ENCODE measurements at places on chromosomes 16 and 17.

GRCh38 chr17:43316522-43317142 lies 82.2 kb upstream of the ARL4D start:
- no peak for DNase-seq

GRCh38 chr16:15861996-15862395 lies 5.2 kb upstream of the MYH11 start:
- no peak for DNase-seq

DNA sequence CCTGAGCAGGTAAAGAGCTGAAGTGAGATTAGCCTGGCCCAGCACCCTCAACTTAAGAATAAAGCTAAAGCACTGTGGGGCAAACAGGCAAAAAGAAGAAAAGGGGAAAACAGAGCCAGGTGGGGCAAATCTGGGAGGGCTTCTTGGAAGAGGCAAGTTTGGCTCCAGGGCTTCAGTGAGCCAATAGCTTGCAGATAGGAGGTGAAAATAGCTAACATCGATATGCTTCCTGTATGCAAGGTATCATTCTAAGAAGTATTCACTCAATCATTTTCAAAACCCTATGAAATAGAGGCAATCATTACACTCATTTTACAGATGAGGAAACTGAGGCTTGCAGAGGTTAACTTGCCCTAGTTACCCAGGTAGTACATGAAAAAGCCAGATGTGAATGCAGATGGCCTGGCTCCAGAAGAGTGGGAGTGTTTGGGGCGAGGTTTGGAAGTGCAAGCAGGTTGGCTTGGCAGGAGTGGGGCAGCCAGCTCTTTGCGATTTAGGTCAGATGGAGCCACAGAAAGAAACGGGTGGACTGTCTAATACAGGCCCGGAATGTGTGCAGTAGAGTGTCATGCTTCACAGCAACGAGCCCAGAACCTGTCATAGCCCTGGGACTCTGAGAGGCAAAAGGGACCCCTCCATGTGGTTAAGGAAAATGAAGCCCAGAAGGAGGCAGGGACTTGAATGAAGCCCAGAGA lies 5.7 kb downstream of the WNT3 start:
- no peak for DNase-seq

DNA sequence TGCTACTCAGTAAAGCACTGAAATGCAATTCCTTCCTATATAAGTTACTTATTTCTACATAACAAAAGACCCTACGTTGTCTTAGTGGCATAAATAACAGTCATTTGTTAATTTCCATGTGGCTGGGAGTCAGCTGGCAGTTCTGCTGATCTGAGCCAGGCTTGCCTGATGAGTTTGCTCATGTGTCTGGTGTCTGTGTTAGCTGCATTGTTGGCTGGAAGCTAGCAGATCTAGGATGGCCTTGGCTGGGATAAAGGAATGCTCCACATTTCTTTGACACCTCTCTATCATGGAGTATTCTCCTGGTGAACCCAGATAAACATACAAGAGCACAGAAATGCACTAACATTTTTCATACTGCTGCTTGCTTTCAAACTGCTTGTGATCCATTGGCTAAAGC lies 264.4 kb upstream of the MON1B start:
- DNase-seq: no peak

- DNase-seq: no peak
Observed at GRCh38 chr17:2232244-2232638, 71.3 kb downstream of the SMG6 start.

GRCh38 chr16:79589601-79590102 lies 10.9 kb downstream of the MAF start:
- DNase-seq: no peak

GRCh38 chr17:6510321-6510977 lies 45.9 kb downstream of the PITPNM3 start:
- DNase-seq: no peak

GRCh38 chr17:8175795-8176196 lies 384 bp downstream of the TMEM107 start:
- no peak for DNase-seq

- DNase-seq: no peak
Observed at GRCh38 chr17:76515274-76515949, 14.2 kb upstream of the RHBDF2 start.

GRCh38 chr16:86424398-86424797 lies 85.9 kb upstream of the FOXF1 start:
- no peak for DNase-seq

DNA sequence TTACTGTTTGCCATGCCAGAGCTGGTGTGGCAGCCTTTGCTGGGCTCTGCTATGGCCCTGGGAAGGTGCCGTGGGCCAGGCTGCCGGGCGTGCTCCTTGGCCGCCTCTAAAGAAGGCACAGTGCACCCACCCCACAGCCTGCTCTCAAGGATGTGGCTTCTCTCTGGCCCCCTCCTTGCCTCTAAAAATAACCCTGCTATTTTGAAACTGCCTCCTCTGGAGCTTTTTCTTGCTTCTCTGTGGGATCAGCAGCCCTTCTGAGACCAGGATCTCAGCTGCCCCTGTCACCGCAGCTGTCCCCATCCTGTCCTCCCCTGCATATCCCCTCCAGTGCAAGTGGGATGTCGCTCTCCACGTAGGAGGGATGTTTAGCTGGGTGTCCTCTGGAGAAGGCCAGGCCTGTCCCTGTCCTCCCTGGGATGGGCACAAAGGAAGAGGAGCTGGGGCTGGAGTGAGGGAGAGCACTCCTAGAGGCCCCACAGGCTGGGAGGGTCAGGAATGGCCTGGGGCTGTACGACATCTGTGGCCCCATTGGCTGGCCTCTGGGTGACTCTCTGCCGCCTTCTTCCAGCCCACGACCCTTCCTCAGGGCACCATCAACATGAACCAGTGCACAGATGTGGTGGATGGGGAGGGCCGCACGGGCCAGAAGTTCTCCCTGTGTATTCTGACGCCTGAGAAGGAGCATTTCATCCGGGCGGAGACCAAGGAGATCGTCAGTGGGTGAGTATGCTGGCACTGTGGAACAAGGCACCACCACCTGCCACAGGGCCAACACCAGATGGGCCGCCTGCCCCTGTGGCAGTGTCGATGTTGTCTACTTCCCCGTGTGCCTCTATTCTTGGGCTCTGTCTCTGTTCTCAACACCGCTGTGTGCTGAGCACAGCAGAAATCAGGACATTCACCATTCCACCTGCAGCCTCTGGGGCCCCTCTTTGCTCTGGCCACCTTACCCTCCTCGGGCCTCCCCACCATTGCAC lies 79.7 kb downstream of the PLD6 start:
- DNase-seq: no peak

- no peak for DNase-seq
Observed at GRCh38 chr17:72734613-72735012, 357.9 kb downstream of the SLC39A11 start.

- no peak for DNase-seq
Observed at GRCh38 chr16:31413381-31413780, 14.8 kb downstream of the COX6A2 start.

DNA sequence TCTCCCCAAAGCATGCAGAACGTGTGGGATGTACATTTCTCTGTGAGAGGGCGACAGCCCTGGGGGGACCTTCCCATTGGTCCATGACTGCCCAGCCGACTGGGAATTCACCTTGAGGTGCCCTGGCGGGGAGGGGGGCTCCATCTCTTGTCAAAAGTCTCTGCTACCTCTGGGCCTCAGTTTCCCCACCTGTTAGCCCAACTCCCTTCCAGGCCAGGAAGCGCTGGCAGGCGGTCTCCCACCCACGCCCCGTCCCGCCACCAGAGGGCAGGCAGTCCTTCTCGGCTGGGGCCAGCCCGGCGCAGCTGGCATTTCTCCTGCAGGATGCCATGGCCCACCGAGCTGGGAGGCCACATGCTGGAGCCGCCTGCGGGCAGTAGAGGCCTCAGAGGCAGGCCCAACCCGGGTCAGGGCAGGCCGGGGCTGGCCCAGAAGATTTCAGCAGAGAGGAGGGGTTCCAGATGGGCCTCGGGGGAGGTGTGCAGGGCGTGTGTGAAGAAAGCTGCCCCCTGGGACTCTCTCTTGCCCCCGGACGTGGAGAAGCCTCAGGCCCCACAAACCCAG lies 16.6 kb downstream of the CD7 start:
- peak; percentile 77 for DNase-seq

DNA sequence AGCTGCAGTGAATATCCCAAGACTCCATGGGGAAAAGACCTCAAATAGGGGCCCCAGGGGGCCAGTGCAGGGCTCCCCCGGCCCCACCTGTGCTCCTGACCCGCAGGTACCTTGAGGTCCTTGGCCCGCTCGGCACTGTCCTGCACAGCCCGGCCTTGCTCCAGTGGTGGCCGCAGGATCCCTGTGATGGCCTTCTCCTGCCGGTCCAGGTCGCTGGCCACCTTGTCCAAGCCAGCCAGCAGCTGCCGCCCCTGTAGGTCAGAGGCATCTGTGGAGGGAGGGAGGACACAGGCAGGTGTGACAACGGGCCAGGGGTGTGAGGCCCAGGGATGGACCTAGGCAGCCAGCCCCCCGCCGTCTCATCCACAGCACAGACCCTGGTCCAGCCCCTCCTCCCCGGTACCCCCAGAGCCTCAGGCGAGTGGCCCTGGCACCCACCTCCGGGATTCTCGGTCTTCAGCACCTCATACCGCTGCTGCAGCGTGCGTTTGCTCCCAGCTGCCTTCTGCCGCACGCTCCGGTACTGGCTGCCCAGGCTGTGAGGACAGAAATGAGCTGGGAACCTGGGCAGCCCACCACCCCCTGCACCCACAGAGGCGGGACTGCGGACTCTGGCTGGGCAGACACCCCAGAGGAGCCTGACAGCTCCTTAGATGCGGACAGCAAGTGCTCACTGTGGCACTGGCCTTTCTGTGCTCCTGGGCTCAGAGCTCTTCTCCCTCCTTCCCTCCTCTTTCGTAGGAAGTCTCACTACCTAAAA lies 43.7 kb downstream of the PPL start:
- no peak for DNase-seq

DNA sequence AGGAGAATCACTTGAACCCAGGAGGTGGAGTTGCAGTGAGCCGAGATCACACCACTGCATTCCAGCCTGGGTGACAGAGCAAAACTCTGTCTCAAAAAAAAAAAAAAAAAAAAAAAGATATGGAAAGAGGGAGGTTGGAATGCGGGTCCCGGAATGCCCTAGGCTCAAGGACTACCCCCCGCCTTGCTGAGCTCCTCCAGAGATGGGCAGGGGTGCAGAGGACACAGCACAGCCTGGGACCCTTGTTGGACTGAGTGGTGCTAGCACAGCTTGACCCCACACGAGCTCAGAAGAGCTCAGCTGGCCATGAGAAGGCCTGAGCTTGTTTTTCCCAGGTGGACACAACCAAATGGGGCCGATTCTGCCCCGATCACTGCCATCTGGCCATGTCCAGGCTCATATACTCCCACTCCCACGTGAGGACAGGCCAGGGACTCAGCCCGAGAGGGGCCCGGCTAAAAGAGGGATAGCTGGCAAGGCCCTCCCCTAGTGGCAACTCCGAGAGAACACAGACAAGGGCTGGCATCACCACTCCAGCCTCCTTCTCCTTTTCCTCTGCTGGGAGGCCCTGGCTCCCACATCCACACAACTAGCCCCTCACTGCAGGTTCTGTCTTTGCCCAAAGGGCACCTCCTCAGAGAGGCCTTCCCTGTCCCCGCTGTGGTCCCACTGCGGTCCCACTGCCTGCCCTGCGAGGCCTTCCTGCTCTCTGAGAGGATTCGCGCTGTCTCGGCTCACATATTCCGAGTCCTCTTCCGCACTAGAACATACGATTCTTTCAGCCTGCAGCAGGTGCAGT lies 11.0 kb downstream of the SGCA start:
- no peak for DNase-seq

DNA sequence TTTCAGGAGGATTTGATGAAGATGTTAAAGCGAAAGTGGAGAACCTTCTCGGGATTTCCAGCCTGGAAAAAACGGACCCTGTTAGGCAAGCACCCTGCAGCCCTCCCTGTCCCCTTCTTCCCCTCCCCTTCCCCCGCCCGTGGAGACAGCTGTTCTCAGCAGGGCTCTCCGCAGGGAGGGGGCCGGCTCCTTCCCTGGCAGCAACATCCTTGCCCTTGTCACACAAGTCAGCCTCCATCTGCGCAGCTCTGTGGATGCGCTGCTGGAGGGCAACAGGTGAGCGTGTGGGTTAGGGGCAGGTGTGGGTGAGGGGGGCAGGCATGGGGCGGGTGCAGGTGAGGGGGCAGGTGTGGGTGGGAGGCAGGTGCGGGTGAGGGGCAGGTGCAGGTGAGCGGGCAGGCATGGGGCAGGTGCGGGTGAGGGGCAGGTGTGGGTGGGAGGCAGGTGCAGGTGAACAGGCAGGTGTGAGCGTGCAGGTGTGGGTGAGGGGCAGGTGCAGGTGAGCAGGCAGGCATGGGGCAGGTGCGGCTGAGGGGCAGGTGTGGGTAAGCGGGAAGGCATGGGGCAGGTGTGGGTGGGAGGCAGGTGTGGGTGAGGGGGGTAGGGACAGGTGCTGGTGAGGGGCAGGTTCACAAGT lies 9.4 kb downstream of the CYBC1 start:
- no peak for DNase-seq

- DNase-seq: no peak
Observed at GRCh38 chr16:12314653-12315185, 338.2 kb downstream of the SNX29 start.

DNA sequence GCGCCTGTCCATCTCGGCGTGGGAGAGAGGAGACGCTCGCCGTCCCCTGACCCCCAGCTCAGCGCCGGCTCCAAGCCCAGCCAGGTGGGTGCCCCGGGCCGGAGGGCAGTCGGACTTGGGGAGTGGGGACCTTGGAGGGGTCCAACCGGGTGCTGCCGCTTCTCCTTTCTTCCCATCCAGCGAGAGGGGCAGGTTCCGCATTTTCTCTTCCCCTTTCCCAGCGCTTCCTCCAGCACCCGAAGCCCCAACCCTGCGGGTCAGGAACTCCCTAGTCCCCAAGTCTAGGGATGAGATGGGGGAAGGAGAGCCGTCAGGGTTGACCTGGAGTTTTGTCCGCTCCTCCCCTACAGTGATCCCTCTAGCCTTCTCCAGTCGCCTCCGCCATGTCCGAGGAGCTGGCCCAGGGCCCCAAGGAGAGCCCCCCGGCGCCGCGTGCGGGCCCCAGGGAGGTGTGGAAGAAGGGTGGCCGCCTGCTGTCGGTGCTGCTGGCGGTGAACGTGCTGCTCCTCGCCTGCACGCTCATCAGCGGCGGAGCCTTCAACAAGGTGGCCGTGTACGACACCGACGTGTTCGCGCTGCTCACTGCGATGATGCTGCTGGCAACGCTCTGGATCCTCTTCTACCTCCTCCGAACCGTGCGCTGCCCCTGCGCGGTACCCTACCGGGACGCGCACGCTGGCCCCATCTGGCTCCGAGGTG lies at the start of gene OTOP2:
TSS of gene OTOP2 (plus strand) at position 24 of the 699 bp plus-strand sequence. CDS start at position 384, 360 bp downstream.
- DNase-seq: no peak

DNA sequence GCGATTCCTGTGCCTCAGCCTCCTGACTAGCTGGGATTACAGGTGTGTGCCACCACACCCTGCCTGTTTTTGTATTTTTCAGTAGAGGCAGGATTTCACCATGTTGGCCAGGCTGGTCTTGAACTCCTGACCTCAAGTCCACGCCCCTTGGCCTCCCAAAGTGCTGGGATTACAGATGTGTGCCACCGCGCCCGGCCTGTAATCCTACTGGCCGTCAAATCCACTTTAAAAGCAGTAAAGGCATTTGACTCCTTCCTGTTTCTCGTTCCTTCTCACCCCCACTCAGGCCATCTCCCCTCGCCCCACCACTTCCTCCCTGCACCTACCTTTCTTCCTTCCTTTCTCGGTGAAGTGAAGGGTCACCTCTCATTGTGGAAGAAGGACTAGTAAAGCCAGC lies 69.4 kb upstream of the CREBBP start:
- DNase-seq: no peak

Measured in D721Med (cell line).